Caudate nucleus (tissue), 63 donors: ENCODE measurements at places on chromosomes 1 and 21.

DNA sequence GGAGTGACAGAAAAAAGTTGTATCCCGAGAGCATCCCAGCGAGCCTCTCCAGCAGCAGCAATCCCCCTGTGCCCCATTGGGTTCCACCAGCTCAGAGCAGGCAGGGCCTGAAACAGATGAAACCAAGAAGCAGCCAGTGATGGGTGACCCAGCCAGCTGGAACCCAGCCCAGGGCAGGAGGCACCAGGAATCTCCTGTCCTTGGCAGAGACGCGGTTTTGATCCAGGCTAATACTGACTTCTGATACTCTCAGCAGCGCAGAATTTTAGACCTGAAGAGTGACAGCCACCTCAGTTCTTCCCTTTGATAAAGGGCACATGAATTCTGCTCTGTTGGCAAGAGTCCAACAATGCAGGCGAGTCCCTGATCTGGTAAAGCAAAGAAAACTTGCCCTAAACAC, 11.4 kb upstream of the OLIG1 start:
- DNase-seq = no peak

GRCh38 chr1:190904091-190904695, 426.5 kb upstream of the BRINP3 start:
- no peak for DNase-seq

GRCh38 chr1:96002969-96003964, 718.3 kb upstream of the PTBP2 start:
- no peak for DNase-seq

GRCh38 chr1:165439330-165439729, 5.6 kb downstream of the RXRG start:
- no peak for DNase-seq

DNA sequence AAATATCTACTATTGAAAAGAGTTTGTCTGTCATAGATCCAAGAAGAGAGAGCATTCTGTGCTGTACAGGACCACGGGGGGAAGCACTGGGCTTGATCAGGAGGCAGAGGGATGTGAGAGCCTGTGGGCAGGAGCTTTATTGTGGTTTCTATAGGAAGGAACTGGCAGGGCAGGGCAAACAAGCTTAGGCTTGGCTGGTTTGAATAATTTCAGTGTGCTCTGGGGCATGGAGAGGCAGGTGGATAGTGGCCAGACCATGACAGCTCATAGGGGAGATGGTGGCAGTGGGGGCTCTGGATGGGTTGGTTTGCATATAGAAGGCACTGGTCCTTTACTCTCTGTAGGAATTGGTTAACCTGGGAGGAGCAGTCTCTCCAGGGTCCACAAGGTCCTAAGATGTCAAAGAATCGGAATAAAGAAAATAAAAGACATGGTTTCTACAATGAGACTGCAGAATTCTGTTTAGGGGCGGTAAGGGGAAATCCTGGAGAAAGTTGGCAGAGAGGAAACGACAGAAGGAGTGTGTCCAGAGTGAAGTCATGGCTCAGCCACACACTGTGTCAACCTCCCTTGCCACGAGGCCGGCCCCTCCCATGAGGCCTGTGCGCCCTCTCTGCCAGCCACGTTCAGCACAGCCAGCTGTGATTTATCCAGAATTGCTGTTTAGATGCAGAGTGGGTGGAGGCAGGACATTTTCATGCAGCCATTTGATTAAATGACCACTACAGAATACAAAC, 81.7 kb upstream of the PGBD5 start:
- DNase-seq = peak; percentile 41

DNA sequence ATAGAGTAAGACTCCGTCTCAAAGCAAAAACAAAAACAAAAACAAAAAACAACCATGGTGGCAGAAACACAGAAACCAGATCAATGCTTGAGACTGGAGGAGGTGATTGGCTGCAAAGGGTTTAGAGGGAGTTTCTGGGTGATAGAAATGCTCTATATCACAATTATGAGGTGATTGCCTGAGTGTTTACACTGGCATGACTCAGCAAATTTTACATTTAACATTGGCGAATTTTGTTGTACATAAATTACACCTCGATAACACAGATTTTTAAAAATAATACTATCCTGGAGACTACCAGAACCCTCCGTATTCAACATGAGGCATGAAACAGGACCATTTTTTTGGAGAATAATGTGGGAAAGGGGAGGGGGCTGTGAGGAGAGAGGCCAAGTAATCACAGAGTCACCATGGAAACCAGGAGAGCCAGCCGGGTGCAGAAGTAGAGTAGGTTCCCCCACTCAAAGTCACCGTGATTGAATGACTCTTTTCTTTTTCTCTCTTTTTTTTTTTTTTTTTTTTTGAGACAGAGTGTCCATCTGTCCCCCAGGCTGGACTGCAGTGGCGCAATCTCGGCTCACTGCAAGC, 24.3 kb downstream of the HEYL start:
- DNase-seq = no peak

DNA sequence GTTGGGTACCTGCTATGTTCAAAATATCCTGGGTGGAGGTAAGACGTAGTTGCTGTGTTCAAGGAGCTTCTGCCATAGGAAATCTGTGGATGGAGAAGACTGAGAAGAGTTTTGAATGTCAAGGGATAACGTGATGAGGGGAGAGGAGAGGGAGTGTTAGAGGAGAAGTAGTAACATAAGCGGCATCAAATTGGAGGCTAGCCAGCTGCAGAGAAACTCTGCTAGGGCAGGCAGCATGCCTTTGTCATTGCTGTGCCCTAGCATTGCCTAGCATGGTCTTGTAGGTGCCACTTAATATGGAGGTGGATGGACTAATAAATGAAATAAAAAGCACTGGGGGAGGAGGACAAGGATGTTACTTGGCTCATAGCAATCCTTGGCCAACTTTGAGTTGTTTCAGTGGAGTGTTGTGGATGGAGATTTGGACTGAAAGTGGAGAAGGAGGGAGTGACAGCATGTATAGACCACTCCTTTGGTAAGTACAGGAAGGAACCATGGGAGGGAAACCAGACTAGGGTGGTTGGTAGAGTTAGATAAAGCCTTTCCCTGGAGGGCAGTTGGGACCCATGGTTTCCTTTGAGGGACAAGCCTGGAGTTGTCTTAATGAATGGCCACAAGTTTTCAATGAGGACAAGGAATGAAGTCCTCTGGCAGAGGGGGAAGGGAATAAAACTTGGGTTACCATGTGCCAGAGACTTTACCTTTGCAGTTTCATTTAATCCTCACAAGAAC, 6.3 kb downstream of the VANGL1 start:
- no peak for DNase-seq

- DNase-seq = no peak
Observed at GRCh38 chr1:14778898-14779865, 180.7 kb downstream of the KAZN start.

DNA sequence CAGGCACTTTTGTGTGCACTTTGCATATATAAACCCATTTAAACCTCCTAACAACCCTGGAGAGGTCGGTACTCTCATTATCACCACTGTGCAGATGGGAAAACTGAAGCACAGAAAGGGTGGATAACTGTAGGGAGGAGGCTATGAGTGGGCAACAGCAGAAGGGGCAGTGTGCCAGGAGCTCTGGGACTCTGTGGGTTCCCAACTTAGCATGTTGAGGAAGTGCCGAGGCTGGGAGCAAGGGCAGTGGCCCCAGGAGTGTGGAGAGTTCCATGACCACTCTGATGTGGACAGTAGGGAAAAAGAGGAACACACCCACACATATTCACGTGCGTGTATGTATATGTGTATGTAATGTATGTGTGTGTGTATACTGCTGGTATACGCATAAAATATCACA, 25.7 kb upstream of the KCNC4 start:
- DNase-seq = no peak

GRCh38 chr1:54883349-54884102, 3.5 kb downstream of the DHCR24 start:
- no peak for DNase-seq
